CD4-positive, alpha-beta T cell treated with Interleukin-12 subunit alpha and Interleukin-12 subunit beta, for 1 hour (primary cell): ENCODE measurements at places on chromosomes 5 and 9.

- DNase-seq: no peak
Observed at GRCh38 chr5:76525956-76526355, 97.2 kb downstream of the F2RL2 start.

GRCh38 chr9:112081918-112082729, 93.0 kb downstream of the SUSD1 start:
- no peak for DNase-seq

DNA sequence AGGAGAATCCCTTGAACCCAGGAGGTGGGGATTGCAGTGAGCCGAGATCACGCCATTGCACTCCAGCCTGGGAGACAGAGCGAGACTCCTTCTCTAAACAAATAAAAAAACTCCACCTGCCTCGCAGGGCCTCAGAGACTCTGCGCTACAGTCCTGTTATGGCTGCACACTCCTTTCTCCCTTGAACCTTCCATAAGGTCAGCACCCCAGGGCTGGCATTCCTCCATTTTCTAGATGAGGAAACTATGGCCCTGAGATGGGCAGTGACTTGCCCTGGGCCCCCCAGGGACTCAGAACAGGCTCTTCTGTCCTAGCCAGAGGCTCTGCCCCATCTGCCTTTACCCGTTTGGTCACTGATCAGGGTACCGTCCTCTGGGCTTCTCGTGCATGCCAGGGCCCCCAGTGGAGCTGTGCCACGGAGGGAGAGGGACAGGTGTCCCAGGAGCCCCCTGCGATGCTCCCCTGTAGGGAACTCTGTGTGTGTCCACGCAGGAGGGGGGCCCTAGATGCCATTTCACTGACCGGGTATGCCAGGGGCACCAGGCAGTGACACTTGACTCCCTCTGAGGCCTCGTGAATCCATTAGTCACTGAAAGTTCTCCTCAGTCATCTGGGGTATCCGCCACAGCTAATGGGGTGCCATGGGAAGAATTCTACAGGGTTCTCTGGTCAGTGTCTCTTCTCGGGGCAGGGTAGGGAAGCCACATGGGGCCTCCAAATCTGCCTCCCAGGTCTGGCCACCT, 16.2 kb downstream of the RALGDS start:
- no peak for DNase-seq

GRCh38 chr9:135215571-135216161, 128.2 kb downstream of the OLFM1 start:
- DNase-seq: no peak

GRCh38 chr5:160456480-160457177, 35.0 kb downstream of the PTTG1 start:
- DNase-seq: no peak

DNA sequence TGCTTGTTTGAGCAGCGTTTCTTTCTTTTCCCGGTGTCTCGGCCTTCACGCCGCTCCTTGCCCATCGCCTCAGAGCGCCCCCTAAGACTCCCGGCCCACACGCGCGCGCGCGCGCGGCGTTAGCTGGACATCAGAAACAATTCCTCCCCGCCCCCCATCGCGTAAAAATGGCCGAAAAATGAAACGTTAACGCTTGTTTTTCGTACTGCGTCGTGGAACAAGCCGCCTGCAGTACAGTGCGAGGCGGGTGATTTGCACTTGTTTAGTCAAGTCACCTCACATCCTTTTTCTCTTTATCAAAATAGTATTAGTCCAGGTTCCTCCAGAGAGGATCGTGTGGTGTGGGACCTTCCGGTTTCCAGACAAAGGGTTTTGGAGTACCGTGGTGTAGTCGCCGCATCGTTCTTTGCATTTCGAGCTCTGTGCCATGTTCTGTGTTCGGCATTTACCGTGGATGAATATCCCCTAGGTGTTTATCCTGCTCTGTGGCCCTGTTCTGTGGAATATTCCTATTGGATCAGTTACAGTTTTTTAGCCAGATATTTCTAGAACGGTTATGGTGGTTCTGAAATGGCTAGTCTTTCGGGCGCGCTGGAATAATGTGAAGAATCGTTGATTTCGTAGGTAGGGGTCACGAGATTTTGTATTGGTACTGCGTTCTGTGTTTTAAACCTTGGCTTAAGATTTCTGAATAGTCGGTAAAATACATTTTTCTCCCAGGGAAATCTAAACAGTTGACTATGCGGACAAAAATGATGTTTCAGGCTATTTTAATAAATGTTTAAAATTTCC, 1.0 kb downstream of the MATR3 start:
- DNase-seq: peak; percentile 64

- DNase-seq: no peak
Observed at GRCh38 chr5:172832383-172833315, 1.4 kb upstream of the ERGIC1 start.

DNA sequence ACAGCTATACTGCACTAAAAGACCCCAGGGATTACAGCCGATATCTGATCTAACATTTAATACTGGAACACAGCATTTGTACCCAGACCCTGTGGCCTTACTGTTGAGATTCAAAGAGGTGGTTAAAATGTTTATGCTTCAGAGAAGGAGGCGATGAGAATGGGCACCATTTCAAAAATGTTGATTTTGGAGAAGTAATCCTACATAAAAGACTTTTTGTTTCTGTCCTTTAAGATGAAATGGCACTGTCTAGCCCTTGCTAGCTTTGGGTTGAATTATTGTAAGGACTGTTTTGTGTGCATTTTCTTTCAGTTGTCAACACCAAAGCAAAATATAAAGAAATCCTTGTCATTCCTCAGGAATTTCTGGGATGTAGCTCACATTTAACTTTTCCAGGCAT, 288.5 kb upstream of the ANKH start:
- no peak for DNase-seq

DNA sequence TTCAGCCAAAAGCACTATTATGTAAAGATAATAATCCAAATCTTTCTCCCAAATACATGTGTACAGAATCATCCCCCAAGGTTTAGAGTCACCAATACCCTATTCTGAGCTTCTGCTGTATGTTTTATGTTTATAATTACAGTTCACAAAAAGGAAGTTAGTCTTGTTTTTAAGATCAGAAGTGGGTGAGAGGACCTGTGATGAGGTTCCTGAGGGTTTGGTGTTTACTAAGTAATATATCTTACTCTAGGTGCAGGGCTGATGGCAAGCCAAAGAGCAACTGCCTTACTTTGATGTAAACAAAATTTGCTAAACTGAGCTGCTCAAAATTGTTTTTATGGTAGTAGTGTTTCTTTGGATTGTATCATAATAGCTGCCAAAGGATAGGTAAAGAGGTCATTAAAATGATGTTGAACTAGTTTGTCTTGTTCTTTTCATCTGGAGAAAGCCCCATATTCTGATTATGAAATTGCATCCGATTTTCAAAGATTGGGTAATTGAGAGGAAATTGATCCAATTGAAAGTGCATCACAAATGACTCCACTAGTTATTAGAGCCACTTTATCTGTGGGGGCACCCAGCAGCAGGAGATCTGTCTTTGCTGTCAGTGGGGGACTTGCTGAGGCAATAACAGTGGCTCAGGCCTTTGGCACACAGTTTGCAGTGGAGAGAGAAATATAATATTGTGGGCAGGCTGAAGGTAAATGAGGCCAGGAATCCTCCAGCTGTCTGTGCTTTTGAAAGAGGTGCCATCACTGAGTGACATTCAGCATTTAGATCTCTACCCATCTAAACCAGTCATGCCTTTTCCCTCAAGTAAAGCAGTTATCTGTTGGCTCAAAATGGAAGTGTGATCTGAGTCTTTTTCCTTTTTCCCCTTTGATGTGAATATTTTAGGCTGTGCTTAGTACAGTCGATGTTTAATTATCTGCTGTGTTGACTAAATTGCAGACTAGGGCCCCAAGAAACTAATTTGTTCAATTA, 14.1 kb downstream of the TRIM32 start:
- DNase-seq: no peak

DNA sequence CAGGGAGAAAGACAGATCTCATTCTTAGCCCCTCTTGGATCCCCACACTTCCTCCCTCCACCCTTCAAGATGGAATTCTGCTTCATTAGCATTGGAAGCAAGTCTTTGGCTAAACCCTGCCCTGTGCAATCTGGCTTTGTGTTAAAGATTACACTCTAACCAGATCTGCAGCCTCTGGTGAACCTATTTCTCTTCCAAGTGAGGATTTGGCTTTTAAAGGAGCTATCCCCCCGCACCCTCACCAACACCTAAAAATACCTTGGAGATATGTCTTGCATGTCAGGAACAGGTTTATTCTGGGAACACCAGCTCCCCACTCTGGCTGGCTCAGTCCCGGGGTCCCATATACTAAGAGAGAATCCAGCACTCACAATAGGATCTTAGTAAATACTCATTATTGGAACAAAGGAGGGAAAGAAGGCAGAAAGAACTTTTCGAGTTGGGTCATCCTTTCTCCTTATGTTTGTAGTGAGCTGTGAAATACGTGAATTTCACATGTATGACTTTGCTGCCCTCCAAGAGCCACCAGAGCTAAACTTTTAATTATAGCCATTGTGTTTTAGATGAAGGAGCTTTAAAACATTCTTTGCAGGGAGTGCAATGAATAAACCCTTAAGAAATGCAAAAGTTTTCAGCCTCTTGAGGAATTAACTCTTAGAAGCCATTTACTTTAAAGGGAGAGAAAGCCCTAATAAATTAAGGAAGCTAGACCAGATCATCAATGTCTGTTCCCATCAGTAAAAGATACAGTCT, 53.7 kb upstream of the HRH2 start:
- no peak for DNase-seq

- no peak for DNase-seq
Observed at GRCh38 chr9:26132746-26133312, 454.6 kb upstream of the TUSC1 start.

DNA sequence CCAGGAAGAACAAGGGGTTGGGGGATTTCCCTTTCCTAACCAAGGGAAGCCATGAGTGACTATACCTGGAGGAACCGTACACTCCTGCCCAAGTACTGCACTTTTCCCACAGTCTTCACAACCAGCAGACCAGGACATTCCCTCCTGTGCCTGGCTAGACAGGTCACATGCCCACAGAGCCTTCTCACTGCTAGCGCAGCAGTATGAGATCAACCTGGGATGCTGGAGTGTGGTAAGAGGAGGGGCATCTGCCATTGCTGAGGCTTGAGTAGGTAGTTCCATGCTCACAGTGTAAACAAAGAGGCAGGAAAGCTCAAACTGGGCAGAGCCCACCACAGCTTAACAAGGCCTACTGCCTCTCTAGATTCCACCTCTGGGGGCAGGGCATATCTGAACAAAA, 35.9 kb downstream of the SAXO1 start:
- DNase-seq: no peak

DNA sequence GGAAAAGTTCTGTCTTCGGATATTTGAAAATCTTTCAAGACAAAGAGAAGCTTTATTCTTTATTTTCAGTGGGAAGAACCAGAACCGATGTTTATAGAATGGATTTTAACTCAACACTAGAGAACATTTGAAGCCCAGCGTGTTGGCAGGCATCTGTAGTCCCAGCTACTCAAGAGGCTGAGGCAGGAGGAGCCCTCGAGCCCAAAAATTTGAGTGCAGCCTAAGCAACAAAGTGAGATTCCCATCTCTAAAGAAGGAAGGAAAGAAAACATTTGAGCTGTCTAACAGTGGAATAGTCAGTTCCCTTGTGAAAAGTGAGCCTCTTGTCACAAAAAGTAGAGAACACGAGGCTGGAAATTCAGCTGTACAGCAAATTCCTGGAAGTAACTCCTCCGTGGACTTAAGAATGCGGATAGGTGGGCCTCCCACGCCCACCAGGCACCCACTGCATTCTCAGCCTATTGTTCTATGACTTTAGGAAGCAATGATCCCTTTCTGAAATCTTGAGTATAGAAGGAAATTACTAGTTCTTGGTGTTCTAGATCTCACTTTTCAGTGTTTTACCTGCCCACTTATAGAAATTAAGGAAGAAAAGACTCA, 2.3 kb upstream of the PTPDC1 start:
- no peak for DNase-seq

- DNase-seq: no peak
Observed at GRCh38 chr5:168670881-168671575, 91.9 kb upstream of the PANK3 start.

GRCh38 chr5:43039471-43040286, 440 bp downstream of the ANXA2R start:
- peak; percentile 77 for DNase-seq

- no peak for DNase-seq
Observed at GRCh38 chr9:94082956-94083355, 1.3 kb upstream of the PTPDC1 start.

- no peak for DNase-seq
Observed at GRCh38 chr9:2616692-2617377, 4.8 kb upstream of the VLDLR start.

DNA sequence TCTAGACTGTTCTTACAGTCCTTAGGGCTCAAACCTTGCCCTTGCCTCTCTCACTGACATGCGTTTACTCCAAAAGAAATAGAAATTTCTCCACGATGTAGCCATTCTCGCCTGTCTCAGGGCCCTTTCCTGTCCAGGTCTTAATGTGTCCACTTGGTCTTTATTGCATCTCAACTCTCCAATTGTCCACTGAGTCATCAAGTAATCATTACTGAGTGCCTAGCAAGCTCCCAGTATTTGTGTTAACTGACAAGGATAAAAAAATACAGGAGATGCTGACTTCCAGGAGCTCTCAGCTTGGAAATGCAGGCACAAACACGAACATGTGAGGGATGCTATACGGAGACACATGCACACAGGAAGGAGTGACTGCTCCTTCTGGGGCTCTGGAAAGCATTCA, 147.3 kb downstream of the ARSB start:
- no peak for DNase-seq

- no peak for DNase-seq
Observed at GRCh38 chr5:91312698-91313097, 70.4 kb downstream of the ARRDC3 start.

- DNase-seq: no peak
Observed at GRCh38 chr5:129474544-129474943, 14.4 kb downstream of the ADAMTS19 start.

GRCh38 chr5:6194906-6195612, 183.3 kb downstream of the MED10 start:
- DNase-seq: no peak

GRCh38 chr9:135239769-135240141, 152.3 kb downstream of the OLFM1 start:
- DNase-seq: no peak

DNA sequence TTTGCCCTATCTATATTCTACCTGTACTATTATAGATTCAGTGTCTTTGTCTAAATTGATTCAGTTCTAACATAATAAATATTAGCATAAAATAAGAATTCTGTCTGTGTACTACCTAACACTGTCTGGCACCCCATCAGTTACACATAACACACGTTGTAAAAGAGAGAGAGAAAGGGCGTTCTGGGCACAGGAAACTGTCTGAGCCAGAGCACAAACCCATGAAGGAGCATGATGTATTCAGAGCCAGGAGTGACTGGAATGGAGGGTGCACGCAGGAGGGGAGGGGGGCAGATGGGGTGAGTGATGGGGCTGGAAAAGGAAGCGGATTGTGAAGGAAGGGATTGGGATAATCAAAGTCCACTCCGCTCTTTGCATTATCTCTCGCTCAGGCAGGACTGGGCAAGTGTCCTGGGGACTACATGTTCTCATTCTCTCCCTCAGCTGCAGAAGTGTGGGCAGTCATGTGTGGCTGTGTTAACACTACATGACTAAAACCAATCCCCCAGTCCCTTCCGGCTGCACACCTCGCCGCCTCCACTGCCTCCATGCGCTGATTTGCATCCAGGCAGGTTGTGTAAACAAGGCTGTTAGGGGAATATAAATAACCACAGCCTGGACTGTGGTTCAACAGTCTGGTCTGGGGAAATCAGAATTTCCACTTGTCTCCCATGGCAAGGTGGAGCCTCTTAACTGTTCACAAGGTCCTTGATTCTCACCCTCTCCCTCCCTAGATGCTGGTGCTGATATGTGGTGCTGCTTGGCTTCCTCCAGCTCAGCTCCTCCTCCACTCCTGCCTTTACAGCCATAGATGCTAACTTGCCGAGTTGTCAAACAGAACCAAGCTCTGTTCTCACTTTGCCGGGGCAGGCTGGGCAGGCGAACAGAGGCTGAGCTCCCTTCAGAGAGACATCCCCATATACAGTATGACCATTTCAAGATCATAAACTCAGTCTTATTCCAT, 367.5 kb upstream of the BRINP1 start:
- DNase-seq: no peak
